ENCODE measurements at places on chromosomes 16 and 17. TPM values are rescaled to one million over a fixed set of nuclear protein-coding genes. Genes with fewer than 3 reads are reported as not detected.

DNA sequence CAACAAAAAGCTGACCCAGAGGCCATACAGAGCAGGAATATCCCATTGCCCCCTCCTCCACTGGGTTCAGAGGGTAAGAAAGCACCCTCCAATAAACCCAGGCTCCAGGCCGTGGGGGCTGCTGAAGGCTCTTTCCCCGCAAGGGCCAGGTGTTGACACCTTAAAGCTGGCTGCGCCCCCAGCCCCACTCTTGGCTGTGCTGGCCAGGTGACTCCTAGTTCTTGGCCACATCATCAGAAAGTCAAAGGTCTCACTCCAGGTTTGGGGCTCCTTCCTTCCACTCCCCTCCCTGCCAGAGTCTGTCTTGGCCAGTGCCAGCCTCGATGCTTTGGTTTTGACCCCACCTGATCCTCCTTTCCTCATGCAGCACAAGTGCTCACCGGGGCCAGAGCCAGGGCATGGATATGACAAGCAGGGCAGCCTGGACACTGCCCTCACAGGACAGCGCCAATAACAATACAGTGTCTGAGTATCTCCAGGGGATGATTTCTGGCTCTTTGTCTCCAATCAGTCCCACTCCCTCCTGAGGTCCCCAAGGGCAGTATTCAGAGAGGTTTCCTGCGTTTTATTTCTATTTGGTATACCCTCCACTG, 8.2 kb downstream of the SLC46A1 start:
- no peaks in the 10 kb centered on the region for H3K27me3 ChIP-seq
- peak overlapping the region; percentile 57 for H3K27ac ChIP-seq
- peaks cover 3% of the 10 kb centered on the region for H3K36me3 ChIP-seq
- no peak overlapping the region for H3K4me3 ChIP-seq

Gene CSH1
- not detected for total RNA-seq

DNA sequence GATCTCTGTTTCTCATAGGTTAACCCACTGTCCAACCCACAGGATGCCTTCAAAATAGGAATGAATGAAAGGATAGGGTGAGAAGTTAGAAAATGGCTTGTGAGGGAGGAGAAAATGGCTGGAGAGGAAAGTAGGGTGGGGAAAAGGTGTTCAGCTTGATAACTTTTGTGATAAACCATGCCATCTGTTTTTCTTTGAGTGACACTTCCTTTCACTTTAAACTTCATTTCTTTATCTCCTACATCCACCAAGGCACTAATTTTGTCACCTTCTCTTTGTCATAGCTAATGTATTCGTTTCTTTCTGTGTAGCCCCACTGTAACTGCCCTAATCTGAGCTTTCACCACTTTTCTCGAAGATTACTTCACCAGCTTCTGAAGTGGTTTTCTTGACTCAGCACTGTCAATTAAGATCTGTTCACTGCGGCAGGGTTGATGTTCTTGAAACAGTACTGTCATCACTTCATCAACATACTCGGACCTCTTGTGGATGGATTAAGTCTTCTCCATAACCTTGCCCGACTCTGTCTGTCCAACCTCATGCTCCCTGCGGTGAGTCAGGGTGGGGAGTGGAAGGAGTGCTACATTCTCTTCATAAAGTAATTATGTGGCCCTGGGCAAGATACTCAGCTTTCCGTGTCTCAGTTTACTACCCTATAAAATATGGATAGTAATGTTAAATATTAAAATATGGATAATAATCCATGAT, 5.5 kb upstream of the KRT10 start:
- H3K27ac ChIP-seq = peak overlapping the region; percentile 64
- peak overlapping the region; percentile 10 for H3K4me3 ChIP-seq
- peaks cover 3% of the 10 kb centered on the region for H3K36me3 ChIP-seq
- H3K4me1 ChIP-seq = peaks cover 21% of the 10 kb centered on the region
- no peak for DNase-seq

Gene SRSF1
- 161 TPM for total RNA-seq

- H3K27ac ChIP-seq = no peak overlapping the region
- H3K4me3 ChIP-seq = no peak overlapping the region
- H3K36me3 ChIP-seq = peaks cover 2% of the 10 kb centered on the region
- no peak for DNase-seq
- peaks cover 3% of the 10 kb centered on the region for H3K4me1 ChIP-seq
Measured at GRCh38 chr17:1312261-1312870, 32.9 kb downstream of the TRARG1 start.

DNA sequence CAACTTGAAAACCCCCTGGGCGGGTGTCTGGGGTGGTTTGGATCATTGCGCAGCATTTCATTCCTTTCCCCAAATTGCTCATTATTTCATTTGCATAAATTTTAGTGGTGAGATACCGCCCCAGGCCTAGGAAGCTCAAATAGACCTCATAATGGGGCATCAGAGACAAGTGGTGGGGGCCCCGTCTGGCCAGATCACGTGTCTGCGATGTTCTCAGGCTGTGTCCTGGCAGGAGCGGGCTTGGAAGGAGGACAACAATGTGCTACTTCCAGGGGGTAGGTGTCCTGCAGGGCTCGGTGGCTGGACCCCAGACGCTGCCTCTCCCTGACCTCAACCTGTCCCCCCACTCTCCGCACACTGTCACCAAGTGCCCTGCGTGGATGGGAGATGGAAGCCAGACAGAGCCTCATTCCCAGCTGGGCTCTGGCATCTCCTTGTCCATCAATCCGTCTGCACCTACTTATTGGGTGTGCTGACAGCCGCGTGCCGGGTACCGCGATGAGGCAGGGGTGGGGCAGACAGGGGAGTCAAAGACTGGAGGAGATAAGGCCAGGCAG, 116.9 kb downstream of the NTN1 start:
- peaks cover 2% of the 10 kb centered on the region for H3K36me3 ChIP-seq
- peaks cover 4% of the 10 kb centered on the region for H3K4me1 ChIP-seq
- H3K27me3 ChIP-seq = peaks cover 4% of the 10 kb centered on the region
- DNase-seq = no peak
- H3K4me3 ChIP-seq = no peak overlapping the region

GRCh38 chr16:78953526-78953925, 647.0 kb downstream of the MAF start:
- no peaks in the 10 kb centered on the region for H3K36me3 ChIP-seq
- DNase-seq = no peak
- no peaks in the 10 kb centered on the region for H3K4me1 ChIP-seq
- H3K4me3 ChIP-seq = no peak overlapping the region
- H3K27ac ChIP-seq = no peak overlapping the region

- peaks cover 9% of the 10 kb centered on the region for H3K27me3 ChIP-seq
- H3K4me1 ChIP-seq = peaks cover 3% of the 10 kb centered on the region
- no peak overlapping the region for H3K4me3 ChIP-seq
- H3K27ac ChIP-seq = no peak overlapping the region
Measured at GRCh38 chr17:5915337-5915736, 154.8 kb upstream of the WSCD1 start.

Gene RCVRN
- not detected for total RNA-seq

- no peaks in the 10 kb centered on the region for H3K27me3 ChIP-seq
- H3K4me3 ChIP-seq = no peak overlapping the region
- no peak overlapping the region for H3K27ac ChIP-seq
- H3K36me3 ChIP-seq = no peaks in the 10 kb centered on the region
Measured at GRCh38 chr16:646679-647172, 2.4 kb upstream of the WDR90 start.

GRCh38 chr16:65319621-65320231, 197.9 kb upstream of the CDH11 start:
- no peak overlapping the region for H3K4me3 ChIP-seq
- H3K36me3 ChIP-seq = no peaks in the 10 kb centered on the region
- H3K27ac ChIP-seq = no peak overlapping the region
- H3K27me3 ChIP-seq = no peaks in the 10 kb centered on the region

Data from chondrocyte (in vitro differentiated cells).